GM18507 (cell line): ENCODE measurements at places on chromosomes 16 and 17.
A peak's percentile ranks its signal among the peaks of the same experiment; 100 is the strongest.

GRCh38 chr16:65967376-65967775 is 399.1 kb upstream of the CDH5 start:
- DNase-seq, result no peak

DNA sequence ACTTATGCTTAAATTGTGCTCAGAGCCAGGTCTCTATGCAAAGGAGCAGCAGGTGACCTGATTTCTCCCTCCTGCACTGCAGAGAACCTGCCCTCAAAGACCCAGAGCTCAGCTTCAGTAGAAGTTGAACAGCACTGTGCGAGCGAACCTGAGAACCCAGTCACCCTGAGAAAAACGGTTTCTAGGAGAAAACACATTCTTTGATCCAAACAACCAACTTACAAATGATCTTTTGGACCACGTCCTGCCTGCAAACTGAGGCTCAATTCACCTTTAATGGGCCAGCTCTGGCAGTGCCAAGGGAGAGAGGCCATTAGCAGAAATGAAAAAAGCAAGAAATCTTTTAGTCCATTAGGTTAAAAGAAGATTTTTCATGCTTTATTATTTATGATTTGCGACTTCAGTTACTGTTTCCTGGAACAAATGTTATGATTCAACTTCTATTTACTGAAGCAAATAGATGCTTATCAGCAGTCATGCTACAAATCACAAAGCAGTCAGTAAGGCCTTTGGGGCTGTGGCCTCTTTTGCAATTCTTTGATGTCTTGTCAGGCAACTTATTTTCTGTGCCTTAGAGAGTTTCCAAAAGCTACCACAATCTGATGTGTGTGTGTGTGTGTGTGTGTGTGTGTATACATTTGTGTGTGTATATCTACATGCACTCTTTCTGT is 65.7 kb upstream of the LRRC37A3 start:
- no peak for DNase-seq

GRCh38 chr17:50544516-50544915 is 2.5 kb upstream of the SPATA20 start:
- DNase-seq, result no peak

DNA sequence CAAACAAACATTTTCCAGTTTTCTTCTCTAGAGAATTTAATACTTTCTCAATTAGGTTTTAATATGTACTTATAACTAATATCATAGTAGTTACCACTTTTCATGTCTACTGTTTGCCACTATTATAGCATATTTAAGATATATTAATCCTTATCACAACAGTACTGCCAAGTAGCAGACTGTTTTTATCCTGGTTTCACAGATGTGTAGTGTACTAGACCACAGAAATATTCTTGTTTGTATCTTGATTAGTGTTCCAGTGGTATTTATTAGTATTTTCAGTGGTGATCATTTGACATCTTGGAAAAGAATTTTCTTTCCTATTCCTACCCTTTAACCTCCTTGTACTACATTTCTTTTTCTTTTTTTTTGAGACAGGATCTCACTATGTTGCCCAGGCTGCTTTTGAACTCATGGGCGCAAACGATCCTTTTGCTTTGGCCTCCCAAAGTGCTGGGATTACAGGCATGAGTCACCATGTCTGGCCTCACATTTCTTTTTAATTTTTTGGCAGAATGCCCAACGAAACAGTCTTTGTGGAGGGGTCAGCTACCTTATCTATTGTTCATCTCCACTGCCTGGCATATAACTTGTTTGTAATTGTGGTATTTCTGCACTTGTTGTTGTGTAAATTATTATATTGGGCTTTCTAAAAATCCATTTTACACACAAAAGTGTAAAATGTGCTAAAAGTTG is 27.2 kb downstream of the MAP2K4 start:
- DNase-seq, result no peak

GRCh38 chr17:43367737-43368242 is 31.0 kb upstream of the ARL4D start:
- DNase-seq, result peak; percentile 46

DNA sequence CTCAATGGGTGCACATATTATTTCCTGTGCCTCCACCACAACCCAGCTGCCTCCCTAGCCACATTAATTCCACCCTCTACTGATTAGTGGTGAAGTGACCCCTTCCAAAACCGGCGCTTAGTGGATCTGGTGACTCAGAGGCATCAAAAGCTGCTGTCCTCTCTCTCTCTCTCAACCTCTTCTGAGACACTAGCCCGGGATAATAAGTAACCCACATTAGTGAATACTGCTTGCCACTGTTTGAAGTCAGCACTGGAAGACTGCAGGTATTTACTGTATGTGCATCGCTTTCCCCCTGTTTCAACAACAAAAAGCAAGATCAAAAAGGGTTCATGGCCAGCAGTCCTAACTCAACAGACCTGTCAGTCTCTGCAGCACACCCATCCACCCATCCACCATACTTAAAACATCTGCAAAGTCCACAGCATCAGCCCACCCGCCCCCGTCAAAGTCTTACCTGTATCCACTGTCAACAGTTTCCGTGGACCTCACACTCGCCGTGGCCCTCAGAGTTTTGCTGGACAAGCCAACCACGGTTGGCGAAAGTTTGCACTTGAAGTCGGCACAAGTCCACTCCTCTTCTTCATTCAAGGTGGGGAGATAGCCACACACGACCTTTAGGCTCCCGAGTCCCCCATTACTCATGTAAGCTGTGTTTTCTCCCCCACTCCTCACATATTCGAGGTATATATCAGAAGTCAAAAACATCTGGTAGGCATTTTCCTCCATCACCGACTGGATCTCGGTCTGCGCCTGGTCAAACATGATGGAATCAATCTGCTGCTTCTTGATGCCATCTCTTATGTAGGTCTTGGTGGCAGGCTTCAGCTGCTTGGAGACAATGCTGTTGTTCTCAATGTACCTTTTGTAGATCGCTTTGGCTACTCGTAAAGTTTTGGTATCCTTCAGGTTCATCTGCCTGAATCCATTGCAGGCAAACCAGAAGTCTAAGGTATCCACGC is 3.8 kb downstream of the AXIN2 start:
- DNase-seq, result no peak

GRCh38 chr17:38742411-38743308 is 5.5 kb downstream of the PCGF2 start:
- DNase-seq, result no peak

DNA sequence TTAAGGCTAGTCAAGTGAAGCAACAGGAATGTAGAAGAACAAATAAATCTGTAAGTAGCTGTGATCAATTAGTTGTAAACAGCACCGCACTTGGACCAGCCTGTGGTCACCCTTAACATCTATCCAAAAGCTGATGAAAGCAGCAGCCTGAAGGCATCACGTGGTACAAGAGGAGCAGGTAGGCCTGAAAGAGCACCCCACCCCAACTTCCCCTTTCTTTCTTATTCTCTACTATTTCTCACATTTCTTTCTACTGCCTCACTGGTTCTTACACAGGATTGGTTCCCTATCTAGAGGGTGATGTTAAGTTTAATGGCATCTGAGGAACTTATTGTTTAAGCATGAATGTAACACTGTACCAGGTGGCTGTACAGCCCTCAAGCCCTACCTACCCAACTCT is 42.6 kb upstream of the CLEC18B start:
- DNase-seq, result peak; percentile 15

- no peak for DNase-seq
Observed at GRCh38 chr16:86100205-86101136, 201.5 kb downstream of the IRF8 start.

DNA sequence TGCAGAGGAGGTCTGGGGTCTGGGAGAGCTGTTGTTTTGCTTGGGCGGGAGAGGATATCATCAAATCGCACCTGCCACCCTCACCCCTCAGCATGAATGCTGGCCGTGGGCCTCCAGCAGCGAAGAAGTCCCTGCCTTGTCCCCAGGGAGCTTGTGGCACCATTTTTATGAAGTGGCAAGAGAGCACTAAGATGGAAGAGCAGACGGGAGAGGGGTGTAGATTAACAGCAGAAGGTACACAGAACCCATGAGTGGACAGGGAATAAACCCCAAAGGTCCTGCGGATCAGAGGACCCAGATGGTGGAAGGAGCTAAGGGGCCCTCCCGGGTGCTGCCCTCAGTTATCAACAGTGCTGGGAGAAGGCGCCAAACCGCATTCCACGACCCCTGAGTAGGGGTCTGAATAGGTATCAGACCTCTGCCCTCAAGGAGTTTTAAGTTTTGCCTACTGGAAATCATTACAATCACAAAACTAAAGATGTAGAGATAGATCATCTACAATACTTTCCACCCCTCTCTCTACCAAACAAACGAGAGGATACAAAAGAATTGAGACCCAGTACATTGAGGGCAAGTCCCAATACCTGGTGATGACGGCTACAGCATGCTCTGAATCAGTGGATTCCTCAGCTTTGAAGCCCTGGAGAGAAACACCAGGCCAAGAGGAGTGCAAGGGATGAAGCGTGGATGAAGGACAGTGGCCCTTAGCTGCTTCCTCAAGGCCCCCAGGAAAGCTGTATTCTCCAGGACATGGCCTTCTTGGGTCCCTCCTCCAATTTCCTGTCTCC is 60.2 kb downstream of the CCDC182 start:
- DNase-seq, result no peak

GRCh38 chr16:55280587-55280986 is 43.4 kb upstream of the IRX6 start:
- DNase-seq, result no peak

GRCh38 chr16:19874851-19875546 is 9.6 kb downstream of the GPRC5B start:
- no peak for DNase-seq

DNA sequence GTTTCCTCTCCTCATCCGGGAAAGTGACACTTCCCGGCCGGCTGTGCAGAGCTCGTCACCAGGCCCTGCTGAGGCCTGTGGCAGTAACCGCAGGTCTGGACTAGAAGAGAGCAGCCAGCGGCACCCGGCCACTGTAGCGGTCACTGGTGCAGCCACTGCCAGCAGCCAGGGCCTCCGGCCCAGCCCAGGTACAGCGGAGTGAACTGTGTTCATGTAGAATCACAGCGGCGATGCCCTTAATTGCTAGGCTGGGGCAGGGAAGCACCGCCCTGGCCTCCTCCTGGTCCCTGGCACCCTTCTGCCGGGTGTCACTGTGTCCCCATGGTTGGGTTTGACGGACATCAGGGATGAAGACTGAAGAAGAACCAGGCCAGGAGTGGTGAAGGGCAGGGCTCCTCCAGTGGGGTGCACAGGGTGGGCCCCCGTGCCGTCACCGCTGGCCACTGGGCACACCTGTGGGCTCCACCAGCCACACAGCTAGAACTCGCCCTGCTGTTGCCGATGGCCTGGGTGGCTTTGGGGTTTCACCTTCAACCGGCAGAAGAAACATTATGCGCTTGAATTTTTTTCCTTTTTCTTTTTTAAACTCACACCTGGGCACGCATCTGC is 165.2 kb upstream of the CHMP6 start:
- no peak for DNase-seq

DNA sequence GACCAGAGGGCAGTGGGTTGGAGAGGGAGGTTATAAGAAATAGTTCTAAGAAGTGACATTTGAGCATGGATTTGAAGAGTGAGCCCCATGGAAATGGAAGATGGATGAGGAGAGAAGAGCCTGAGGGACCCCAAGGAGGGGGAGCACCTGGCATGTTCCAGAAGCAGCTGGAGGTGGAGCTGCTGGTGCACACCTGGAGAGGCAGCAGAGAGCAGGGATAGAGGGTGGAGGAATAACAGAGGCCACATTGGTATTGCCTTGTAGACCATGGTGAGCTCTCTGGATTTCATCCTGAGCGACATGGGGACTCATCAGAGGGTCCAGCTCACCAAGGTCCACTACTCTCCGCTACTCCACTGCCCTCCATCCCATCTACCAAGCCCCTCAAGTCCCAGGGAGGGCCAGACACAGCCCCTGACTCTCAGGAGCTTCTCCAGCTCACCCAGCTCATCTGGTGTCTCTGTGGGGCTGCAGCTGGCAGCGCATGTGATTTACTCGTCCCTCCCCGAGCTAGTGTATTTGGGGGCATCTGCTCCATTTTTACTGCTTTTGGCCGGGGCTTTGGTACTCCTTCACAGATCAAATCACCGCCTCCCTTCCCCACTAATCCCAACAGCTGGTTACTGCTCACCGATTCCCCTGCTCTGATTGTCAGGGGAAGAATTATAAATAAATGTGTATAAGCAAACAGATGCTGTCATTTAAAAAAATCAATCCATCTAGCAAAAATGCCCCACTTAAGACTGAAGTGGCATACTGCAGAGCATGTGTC is 22.1 kb upstream of the KDM8 start:
- no peak for DNase-seq

DNA sequence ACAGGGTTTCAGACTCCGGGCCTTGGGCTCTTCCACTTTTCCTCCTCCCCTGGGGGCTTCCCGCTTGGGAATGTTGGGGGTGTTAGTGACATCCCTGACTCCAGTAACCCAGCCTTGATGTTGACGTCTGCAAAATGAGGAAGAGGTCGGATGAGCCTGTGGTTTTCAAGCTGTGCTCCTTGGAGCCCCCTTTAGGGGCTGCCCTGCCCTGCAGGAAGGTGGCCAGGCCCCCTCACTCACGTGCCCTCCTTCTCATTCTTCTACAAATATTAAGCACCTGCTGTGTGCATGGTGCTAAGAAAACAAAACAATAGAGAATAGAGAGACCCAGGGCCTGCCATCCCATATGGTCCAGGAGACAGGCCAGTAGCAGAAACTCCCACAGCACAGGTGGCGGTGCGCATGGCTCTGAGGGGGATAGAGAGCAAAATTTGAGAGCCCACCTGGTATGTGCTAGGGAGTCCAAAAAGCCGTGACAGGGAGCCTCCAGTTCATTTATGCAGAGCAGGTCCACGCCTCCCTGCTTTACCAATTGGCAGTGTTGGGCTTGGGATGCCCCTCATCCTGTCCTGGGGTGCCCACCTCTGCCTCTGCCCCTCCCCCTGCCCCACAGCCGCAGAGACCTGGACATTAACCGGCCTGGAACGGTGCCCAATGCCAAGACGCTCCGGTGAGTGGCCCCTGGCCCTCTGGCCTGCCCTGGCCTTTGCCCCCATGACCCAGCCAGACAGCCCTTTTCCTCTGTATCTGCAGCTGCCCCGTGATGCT is 7.4 kb downstream of the NDRG4 start:
- no peak for DNase-seq

DNA sequence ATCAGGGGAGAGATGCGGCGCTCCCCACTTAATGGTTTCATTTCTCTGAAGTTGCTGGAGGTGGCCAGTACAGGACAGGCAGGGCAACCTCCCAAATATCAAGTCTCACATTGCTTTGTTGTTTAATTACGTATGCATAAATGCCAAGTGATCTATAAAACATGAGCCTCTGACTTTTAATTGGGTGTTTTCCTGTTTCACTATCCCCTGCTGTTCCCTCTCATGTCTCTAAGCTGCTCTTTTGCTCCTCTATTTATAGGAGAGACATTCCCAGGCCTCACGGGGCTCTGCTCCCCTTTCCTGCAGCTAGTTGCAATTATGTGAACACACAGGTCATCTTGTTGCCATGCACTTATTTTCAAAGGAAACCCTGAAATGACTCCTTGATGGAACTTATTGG is 1173.5 kb upstream of the GOT2 start:
- DNase-seq, result no peak
